Fibroblast of lung (primary cell): ENCODE measurements at places on chromosomes 16 and 17. TPM values are rescaled to one million over a fixed set of nuclear protein-coding genes. Genes with fewer than 3 reads are reported as not detected.

Gene ABCC6
- 0.87 and 1.2 TPM in 2 replicates for polyA plus RNA-seq

Gene PRKCB
- 0.01 and 0.03 TPM in 2 replicates for polyA plus RNA-seq

Gene CCDC154
- 0.02 and 0.08 TPM in 2 replicates for polyA plus RNA-seq

Gene SLFN14
- polyA plus RNA-seq: not detected in 2 replicates

Gene OR3A3
- polyA plus RNA-seq: not detected in 2 replicates

Gene HSBP1
- 135 and 169 TPM in 2 replicates for polyA plus RNA-seq

Gene NAGS
- polyA plus RNA-seq: 0.58 and 0.95 TPM in 2 replicates

Gene CCL8
- 0.27 TPM in 1 of 2 replicates, not detected in the other for polyA plus RNA-seq

Gene ASGR1
- polyA plus RNA-seq: 0.14 and 0.19 TPM in 2 replicates

Gene TEFM
- polyA plus RNA-seq: 10.7 and 10.9 TPM in 2 replicates

Gene NPIPA8
- 2.9 and 5.1 TPM in 2 replicates for polyA plus RNA-seq

Gene TMEM92
- polyA plus RNA-seq: 0.05 TPM in 2 replicates

GRCh38 chr17:46770439-46770817, 48.1 kb downstream of the WNT3 start:
- no peak overlapping the region for H3K4me3 ChIP-seq
- peaks cover under 1% of the 10 kb centered on the region for H3K36me3 ChIP-seq
- no peak overlapping the region for H3K27ac ChIP-seq

- no peak for DNase-seq
- no peak overlapping the region for H3K4me3 ChIP-seq
- peaks cover 22% of the 10 kb centered on the region for H3K36me3 ChIP-seq
These were observed 6.4 kb downstream of the MRPL28 start for GRCh38 chr16:363766-364490.

GRCh38 chr17:14775731-14776492, 475.0 kb downstream of the HS3ST3B1 start:
- no peaks in the 10 kb centered on the region for H3K4me1 ChIP-seq
- H3K4me3 ChIP-seq: no peak overlapping the region
- H3K27me3 ChIP-seq: peaks cover 3% of the 10 kb centered on the region
- no peak for DNase-seq
- no peaks in the 10 kb centered on the region for H3K36me3 ChIP-seq

DNA sequence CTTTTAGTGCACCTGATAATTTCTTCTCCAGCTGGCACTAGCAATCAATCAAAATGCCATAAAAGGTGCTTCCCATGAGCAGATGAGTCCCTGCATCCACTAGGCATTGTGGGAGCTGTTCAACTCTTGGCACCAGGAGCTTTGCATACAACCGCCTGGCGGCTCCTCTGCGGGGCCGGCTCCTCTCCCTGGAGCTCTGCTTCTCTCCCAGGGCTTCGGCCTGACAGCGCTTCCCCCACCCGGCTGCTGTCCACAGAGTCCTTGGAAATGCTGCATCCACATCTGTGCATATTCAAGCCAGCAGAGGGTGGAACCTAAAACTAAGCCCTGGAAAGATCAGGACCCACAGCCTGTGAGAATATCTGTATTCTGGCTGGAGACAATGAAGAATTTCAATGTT, 62.9 kb downstream of the LMF1 start:
- H3K27ac ChIP-seq: no peak overlapping the region
- DNase-seq: no peak
- H3K4me3 ChIP-seq: no peak overlapping the region
- no peaks in the 10 kb centered on the region for H3K36me3 ChIP-seq
- no peaks in the 10 kb centered on the region for H3K27me3 ChIP-seq
- no peaks in the 10 kb centered on the region for H3K4me1 ChIP-seq

DNA sequence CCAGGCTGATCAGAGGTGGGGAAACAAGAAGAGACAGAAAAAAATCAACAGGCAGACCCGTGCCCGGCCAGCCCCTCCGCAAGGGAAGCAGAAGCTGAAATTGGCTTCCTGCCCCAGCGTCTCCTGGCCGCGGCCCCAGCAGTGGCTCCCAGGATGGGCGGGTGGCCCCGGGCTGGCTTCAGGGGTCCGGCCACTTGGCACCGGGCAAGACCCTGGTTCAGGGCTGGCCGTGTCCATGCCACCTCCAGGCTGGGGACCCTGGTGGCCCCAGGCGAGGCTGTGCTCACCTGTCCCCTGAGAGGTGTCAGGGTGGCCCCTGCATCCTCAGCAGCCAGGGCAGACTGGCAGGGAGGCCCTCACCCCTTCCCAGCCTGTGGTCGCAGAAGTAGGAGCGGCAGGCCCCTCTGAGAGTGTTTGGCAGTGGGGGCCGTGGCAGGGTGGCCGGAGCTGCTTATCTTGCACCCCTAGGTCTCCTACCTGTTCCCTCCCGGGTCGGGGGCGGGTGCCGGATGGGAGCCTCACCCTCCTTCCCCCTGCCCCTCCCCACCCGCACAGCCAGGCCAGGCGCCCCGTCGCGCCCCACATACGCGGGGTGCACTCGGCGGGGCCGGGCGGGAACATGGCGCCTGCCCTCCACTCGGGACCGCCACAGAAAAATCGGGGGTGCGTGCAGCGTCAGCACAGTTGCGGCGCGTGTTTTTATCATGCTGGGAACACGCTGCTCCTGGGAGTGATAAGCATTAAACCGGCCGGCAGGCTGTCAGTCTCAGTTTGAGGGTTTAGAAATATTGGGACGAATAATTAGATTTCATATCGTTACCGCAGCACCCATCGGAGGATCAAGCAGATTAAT, 46.7 kb upstream of the ZC3H18 start:
- no peaks in the 10 kb centered on the region for H3K4me1 ChIP-seq
- H3K27ac ChIP-seq: no peak overlapping the region

DNA sequence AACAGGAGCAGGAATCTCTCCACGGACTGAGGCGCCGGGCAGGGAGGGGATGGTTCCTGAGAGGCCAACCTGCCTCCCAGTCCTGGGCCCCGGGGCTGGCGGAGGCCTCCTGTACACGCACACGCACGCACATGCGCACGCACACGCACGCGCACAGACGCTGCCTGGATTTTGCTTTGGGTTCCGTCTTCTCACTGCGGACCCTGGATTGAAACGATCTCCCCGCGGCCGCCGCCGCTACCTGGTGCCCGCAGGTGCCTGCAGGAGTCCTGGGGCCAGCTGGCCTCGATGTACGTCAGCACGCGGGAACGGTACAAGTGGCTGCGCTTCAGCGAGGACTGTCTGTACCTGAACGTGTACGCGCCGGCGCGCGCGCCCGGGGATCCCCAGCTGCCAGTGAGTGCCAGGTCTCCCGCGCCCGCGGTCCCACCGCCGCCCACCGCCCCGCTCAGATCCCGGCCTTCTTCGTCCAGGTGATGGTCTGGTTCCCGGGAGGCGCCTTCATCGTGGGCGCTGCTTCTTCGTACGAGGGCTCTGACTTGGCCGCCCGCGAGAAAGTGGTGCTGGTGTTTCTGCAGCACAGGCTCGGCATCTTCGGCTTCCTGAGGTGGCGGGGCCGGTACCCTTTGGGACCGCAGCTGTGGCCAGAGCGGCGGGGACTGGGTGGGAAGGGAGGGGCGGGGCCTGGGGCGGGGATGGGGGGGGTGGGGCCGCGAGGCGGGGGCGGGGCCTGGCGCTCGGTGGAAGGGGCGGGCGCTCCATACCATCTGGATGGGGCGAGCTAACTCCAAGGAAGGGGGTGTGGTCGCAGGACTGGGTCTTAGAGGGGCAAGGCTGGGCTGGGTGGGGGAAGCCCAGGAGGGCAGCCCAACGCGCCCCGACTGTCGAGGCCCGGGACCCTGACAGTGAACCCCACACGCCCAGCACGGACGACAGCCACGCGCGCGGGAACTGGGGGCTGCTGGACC, 12.3 kb downstream of the CES4A start:
- H3K4me3 ChIP-seq: peak overlapping the region; percentile 51
- H3K36me3 ChIP-seq: no peaks in the 10 kb centered on the region

GRCh38 chr16:65500007-65500406, 378.1 kb upstream of the CDH11 start:
- H3K4me1 ChIP-seq: no peaks in the 10 kb centered on the region
- no peak overlapping the region for H3K27ac ChIP-seq

DNA sequence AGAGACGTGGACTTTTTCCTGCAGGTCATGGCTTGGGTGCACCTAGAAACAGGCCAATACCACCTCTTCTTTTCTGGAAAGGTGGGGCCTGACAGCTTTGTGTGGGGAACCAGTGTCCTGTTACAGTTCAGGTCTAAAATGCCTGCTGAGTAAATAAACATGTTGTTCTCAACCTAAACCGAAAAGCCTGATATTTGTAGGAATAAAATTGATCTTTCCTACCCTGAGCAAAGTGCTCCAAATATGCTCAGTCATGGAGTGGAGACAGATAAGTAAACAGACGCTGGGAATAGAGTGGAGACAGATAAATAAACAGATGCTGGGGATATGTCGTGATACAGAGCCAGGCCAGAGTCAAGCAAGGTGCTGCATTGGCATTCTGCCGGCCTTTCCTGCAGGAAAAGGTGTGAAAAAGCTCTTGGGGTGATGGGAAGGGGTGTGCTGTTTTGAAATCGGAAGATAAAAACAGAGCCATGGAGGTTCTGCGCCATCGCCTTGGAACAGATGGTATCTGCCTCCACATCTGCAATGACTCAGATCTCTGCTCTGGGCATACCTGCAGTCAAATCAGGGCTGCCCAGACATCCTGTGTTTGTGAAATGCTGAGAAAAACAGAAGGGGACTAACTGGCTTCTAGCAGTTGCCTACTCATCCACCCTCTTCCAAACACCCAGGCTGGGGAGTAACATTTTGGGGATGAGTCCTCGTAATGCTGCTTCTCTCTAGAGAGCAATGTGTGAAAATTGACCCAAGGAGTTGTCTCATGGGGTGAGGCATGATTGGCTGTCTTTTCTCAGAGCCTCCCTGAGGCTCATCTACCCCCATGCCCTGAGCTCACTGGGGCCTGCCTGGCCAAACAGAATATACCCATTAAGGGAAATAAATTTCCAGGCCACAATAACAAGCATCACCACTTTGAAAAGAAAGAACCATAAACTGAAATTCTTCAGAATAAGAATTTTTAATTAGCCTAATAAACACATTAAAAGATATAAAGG, 16.8 kb upstream of the TRPV2 start:
- no peaks in the 10 kb centered on the region for H3K36me3 ChIP-seq
- H3K27me3 ChIP-seq: no peaks in the 10 kb centered on the region
- H3K4me3 ChIP-seq: no peak overlapping the region
- no peak overlapping the region for H3K27ac ChIP-seq

GRCh38 chr17:82776454-82776853, 24.6 kb downstream of the TBCD start:
- H3K4me1 ChIP-seq: peaks cover 5% of the 10 kb centered on the region
- H3K27ac ChIP-seq: no peak overlapping the region
- no peak for DNase-seq

DNA sequence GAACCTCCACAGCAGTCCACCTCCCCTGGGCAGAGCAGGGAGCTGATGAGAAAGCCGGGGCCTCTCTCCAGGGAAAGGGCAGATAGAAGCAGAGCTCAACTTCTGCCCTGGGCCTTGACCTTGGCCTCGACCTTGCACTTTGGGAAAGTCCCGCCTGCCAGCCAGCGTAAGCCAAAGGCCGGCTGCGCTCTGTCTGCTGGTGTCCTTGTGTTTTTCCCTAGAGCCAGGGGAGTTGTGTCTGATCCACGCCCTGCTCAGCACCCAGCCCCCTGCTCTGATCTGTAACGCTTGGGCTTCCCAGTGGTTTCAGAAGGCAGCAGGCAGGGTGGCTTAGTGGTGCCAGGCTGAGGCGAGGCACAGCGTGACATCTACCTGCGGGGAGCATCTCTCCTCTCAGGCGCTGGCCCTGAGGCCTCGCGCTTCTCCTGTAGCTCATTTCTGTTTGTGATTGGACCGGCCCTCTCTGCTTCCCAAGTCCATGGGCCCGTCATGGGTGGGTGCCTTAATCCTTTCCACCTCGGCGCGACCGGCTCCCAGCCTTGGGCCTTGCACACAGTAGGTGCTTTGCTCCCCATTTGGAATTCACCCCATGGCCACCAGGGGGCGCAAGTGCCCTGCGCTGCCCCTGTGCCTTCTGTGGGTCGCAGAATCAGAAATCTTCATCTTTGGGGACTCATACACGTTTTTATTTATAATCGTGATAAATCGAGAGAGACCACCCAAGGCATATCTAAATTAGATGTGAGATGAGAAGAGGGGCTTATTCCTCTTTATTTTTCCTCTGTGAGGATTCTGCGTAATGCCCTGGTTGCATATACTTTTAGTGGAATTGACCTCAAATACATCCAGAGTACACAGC, 24.2 kb downstream of the SGSH start:
- no peak overlapping the region for H3K27ac ChIP-seq
- no peak overlapping the region for H3K4me3 ChIP-seq
- H3K27me3 ChIP-seq: no peaks in the 10 kb centered on the region
- H3K36me3 ChIP-seq: no peaks in the 10 kb centered on the region
- H3K4me1 ChIP-seq: no peaks in the 10 kb centered on the region

DNA sequence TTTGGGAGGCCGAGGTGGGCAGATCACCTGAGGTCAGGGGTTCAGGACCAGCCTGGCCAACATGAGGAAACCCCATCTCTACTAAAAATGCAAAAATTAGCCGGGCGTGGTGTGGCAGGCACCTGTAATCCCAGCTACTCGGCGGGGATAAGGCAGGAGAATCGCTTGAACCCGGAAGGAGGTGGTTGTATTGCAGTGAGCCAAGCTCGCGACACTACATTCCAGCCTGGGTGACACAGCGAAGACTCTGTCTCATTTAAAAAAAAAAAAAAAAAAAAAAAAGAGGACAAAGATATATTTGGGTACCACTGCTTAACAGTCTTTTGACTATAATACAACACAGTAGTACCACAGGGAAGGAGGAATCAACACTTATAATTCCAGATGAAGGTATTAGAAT, 9.2 kb downstream of the CNOT1 start:
- H3K27ac ChIP-seq: no peak overlapping the region
- H3K36me3 ChIP-seq: peaks cover 7% of the 10 kb centered on the region
- H3K27me3 ChIP-seq: no peaks in the 10 kb centered on the region
- H3K4me3 ChIP-seq: no peak overlapping the region
- DNase-seq: no peak
- H3K4me1 ChIP-seq: no peaks in the 10 kb centered on the region

DNA sequence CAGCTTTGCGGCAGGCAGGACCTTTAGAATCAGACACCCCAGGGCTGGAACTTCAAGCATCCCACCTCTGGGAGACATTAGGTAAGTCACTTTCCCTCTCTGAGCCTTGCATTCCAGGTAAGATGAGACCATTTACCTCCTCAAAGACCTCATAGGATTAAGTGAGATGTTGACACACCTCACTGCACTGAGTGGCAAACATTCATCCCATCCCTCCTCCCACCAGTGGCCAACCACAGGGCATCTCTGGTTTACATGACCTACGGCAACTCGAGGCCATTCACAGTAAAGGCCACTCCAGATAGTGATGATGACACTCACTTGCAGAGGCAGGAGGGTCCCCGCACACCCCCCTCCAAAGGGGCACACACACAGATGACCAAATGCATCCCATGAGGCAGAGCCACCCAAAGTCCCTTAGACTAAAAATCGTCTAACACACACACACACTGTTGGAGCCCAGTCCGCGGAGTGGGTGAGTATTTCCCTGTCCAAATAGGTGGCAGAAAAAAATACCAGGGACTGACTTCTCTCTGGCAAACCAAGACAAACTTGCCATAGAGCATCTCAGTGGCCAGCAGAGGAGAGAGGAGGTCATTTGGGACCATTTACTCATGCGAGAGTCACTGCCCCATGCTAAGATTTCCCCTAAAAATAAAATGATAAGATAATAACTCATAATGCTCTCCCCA, 454.9 kb downstream of the SOX9 start:
- H3K27me3 ChIP-seq: no peaks in the 10 kb centered on the region
- no peak overlapping the region for H3K4me3 ChIP-seq
- no peak for DNase-seq
- no peaks in the 10 kb centered on the region for H3K4me1 ChIP-seq
- H3K27ac ChIP-seq: no peak overlapping the region
- no peaks in the 10 kb centered on the region for H3K36me3 ChIP-seq

- H3K36me3 ChIP-seq: no peaks in the 10 kb centered on the region
- H3K27me3 ChIP-seq: no peaks in the 10 kb centered on the region
- no peak for DNase-seq
- H3K4me1 ChIP-seq: no peaks in the 10 kb centered on the region
- H3K4me3 ChIP-seq: no peak overlapping the region
- H3K27ac ChIP-seq: no peak overlapping the region
These were observed 42.4 kb upstream of the FBXO47 start for GRCh38 chr17:39009581-39010001.
